T-cell (primary cell): ENCODE measurements at places on chromosomes 6 and 20.
A peak's percentile ranks its signal among the peaks of the same experiment; 100 is the strongest.

- DNase-seq: no peak
Measured at GRCh38 chr6:5698318-5698717, 308.4 kb downstream of the NRN1 start.

- no peak for DNase-seq
Measured at GRCh38 chr6:73081955-73082354, 143.3 kb downstream of the KHDC1L start.

DNA sequence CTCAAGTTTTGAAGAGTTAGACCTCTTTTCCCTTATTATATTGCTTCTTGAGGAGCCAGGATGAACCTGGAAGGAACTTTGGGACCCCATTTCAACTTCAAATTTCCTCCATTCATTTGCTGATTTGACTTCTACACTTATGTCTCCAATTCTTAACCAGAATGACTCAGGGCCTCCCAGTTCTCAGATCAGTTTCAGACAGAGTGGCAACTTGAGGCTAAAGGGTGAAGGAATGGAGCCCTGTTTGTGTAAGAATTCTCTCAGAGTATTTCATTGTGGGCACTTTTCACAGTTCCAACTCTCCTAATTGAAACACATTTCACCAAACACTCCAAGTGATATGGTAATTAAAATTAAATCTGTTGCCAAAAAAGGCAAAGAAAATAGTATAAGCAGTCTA is 109.0 kb upstream of the FLRT3 start:
- no peak for DNase-seq

- no peak for DNase-seq
Measured at GRCh38 chr6:84696166-84696565, 68.2 kb downstream of the TBX18 start.

DNA sequence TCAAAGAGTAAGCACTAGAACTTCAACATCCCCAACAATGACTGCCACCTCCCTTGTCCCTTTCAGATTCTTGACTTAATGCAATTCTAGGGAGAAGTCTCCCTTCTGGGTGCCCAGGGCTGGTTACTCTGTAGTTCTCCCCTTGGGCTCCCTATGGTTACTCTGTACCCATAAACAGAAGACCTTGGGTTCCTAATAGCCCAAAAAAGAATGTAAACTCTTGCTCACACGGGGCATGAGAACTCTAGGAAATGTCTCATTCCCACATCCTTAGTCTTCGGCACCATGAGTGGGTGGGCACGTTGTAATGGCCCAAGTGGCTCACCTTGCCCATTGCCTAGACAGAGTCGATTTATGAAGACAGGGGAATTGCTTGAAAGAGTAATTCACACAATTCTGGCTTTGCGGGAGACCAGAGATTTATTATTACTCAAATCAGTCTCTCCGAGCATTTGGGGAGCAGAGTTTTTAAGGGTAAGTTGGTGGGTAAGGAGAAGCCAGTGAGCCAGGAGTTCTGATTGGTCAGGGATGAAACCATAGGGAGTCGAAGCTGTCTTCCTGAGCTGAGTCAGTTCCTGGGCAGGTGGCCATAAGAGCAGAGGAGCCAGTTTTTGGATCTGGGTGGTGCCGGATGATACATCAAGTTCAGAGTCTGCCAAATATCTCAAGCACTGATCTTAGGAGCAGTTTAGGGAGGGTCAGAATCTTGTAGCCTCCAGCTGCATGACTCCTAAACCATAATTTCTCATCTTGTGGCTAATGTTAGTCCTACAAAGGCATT is 61.2 kb upstream of the SIRPG start:
- no peak for DNase-seq

GRCh38 chr6:42468273-42468672 is 16.5 kb upstream of the TRERF1 start:
- no peak for DNase-seq

DNA sequence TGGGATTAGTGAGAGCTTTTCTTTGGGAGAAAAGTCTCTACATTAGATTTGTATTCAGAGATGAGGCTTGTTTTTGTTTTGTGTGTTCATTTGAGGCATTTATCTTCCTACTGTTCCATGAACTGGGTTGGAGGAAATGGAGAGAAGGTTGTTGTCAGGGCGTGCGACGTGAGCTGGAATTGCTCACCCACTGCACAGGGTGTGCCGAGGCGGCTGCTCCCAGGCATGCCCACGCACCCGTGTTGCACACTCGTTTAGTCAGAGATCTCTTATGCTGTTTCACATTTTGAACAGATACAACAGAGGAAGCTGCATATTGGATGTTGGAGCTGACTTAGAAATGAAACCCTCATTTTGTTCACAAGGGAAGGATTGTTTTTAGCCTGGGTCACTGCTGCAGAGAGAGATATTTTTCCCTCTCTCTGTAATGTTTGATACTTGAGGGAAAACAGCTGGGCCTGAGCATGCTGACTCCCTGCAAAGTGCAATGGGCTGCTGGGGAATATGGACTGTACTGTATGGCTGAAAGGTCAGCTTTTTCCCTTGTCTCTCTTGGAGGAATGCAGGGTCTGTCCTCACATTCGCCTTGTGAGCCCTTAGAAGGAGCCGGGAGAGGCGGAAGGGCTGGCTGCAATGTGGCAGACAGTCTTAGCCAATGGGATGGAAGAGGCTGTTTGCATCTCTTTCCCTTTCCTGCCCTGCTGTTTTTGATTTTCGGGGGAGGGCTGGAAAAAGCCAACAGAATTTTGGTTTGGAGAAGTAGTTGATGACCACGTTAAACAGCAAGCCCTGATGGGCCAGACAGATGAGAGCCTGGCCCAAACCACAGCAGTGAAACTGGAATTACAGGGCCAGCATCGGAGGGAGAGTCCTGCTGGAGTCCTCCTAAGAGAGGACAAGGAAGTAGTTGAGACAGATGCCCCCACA is 170.8 kb downstream of the SASH1 start:
- no peak for DNase-seq

DNA sequence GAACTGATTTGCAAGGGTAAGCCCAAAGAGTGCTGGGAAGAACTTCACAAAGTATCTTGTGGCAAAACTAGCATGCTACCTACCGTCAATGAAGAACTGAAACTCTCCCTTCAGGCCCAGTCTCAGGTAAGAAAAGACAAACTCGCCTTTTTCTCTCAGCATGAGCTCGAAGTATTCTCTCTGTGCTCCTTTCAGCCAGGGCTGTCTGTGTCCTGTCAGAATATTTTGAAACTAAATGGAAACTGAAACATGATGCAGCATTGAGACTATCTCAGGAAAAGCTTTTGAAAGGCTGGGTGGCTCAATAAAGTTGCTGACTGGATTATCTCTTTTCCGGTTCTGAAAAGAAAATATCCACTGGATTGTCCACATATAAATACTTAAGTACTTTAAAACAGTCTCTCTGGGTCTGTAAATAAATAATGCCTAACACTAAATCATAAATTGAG is 696 bp downstream of the CALHM5 start:
- no peak for DNase-seq

DNA sequence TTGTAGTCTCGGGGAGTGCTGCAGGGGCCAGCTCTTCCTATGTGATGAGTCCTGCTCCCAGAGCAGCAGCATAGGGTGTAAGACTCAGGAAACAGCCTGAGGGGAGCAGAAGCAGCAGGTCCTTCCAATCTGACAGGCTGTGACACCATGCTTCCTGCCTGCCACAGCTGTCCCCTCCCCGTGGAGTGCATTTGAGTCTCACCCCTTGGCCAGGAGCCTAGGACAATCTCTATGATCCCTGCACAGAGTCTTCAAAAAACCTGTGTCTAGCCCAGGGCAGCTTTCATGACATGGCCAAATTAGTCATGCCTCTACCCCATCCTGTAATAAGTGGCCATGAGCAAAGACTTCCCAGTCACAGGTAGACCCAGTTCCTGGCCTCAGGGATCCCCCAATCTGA is 23.1 kb upstream of the LRFN2 start:
- DNase-seq: no peak

- peak; percentile 2 for DNase-seq
Measured at GRCh38 chr6:166861961-166862286, 94.4 kb downstream of the RNASET2 start.
